Calu3 (cell line): ENCODE measurements at places on chromosomes 3 and 15. TPM values are rescaled to one million over a fixed set of nuclear protein-coding genes. Genes with fewer than 3 reads are reported as not detected.
A peak's percentile ranks its signal among the peaks of the same experiment; 100 is the strongest.

CLDN16 gene
- 2.9 and 4.8 TPM in 2 replicates for total RNA-seq

HCN4 gene
- 0.07 TPM in 2 replicates for total RNA-seq

ZNF502 gene
- total RNA-seq, result 0.99 and 1.8 TPM in 2 replicates

DNA sequence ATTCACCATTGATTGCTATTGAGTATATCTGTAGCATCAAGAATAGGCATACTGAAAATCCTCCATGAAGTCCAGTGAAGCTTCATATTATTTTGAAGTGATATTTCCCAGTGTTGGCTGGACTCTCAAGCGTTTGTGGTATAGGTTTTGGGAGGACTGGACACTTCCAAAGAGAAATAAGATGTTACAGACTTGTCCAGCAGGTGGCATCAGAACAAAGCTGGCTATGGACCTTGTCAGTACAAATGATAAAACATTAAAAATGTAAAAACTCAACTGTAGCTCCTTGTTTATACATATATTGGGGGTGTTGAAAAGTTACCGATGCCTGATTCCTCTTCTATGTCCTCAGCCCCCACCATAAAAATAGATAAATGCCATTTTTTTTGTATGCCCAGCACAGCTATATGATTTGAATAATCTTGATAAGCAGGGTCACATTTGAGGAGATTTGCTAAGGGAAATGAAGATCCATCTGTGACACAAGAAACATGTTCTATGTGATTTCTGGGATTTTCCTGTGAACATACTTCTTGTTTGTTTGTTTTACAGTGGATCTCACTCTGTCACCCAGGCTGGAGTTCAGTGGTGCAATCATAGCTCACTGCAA lies 54.5 kb upstream of the GOLGA6B start:
- peaks cover 15% of the 10 kb centered on the region for H3K27me3 ChIP-seq
- peak; percentile 56 for DNase-seq
- no peak overlapping the region for H3K4me3 ChIP-seq
- H3K27ac ChIP-seq, result no peak overlapping the region
- no peaks in the 10 kb centered on the region for H3K4me1 ChIP-seq

GRCh38 chr3:32002561-32003368 lies 21.2 kb downstream of the ZNF860 start:
- DNase-seq, result no peak
- no peak overlapping the region for H3K4me3 ChIP-seq
- H3K27ac ChIP-seq, result no peak overlapping the region
- no peaks in the 10 kb centered on the region for H3K36me3 ChIP-seq
- no peaks in the 10 kb centered on the region for H3K27me3 ChIP-seq
- peaks cover 8% of the 10 kb centered on the region for H3K4me1 ChIP-seq

DNA sequence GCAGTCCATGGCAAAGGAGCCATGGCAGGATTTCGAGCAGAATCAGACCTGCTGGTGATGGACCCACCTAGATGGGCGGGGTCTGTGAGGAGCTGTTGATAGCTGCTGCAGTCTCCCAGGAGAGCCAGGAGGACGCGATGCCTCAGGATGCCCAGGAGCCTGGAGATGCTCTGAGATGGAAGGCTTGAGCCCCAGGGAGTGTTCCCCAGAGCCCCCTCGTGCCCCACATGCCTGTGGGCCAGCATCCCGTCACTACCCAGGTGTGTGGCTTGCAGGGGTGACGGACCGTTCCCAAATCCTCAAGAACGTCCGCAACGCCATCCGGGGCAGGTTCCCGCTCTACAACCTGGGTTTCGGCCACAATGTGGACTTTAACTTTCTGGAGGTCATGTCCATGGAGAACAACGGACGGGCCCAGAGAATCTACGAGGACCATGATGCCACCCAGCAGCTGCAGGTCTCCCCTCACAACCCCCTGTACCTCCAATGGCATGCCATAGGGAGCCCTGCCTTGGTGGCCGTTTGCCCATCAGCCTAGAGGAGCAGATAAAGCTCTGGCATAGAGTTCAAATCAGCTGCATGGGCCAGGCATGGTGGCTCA lies 6.7 kb downstream of the ITIH1 start:
- H3K4me1 ChIP-seq, result no peaks in the 10 kb centered on the region
- DNase-seq, result no peak
- no peaks in the 10 kb centered on the region for H3K36me3 ChIP-seq
- no peak overlapping the region for H3K4me3 ChIP-seq
- no peak overlapping the region for H3K27ac ChIP-seq

DNA sequence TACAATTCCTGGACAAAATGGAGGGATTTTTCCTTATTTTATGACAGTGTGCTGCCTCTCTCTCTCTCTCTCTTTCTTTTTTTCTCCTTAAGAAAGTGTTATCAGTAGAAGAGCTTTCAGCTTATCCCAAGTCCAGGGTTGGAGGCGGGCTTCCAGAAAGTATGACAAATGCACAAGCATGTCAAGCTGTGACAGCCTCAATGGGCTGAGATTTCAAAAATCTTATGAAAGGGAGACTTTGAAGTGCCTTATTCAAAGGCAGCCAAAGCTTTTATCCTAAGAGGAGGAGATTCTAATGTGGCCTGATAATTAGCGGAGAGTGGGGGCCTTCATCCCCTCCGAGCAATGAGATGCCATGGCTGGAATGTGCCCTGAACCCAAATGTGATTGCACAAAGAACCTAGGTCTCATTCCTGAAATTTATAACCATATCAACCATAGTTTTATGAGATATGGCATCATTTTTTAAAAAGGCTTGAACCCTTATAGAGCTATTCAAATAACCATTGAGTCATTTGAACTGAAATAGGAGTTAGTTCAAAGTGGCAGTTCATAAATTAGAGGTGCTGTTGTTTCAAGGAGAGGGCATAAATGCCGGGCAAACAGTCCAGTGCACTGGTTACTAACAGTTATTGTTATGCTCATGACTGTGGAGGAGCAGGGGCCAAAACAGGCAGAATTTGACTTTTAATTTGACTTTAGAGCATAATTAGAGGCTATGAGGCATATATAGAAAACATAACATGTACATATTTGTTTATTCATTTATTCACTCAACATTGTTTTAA lies 261.6 kb upstream of the THRB start:
- H3K4me3 ChIP-seq, result no peak overlapping the region
- H3K27ac ChIP-seq, result no peak overlapping the region
- H3K36me3 ChIP-seq, result no peaks in the 10 kb centered on the region
- DNase-seq, result no peak
- H3K4me1 ChIP-seq, result no peaks in the 10 kb centered on the region
- peaks cover 8% of the 10 kb centered on the region for H3K27me3 ChIP-seq
